H1 (cell line): ENCODE measurements at places on chromosomes 3 and 15. TPM values are rescaled to one million over a fixed set of nuclear protein-coding genes. Genes with fewer than 3 reads are reported as not detected.

LRRC31 gene
- not detected in 2 replicates for total RNA-seq

CNTN6 gene
- not detected in 2 replicates for total RNA-seq

KNG1 gene
- 0.31 TPM in 1 of 2 replicates, not detected in the other for total RNA-seq

CX3CR1 gene
- not detected in 2 replicates for total RNA-seq

FANCD2OS gene
- total RNA-seq, result not detected in 2 replicates

STAB1 gene
- total RNA-seq, result 1.8 and 1.9 TPM in 2 replicates

TICRR gene
- 34.8 and 37.3 TPM in 2 replicates for total RNA-seq
